Activated CD4-positive, alpha-beta memory T cell treated with anti-CD3 and anti-CD28 coated beads for 36 hours (primary cell): ENCODE measurements at places on chromosomes 3 and 15.

DNA sequence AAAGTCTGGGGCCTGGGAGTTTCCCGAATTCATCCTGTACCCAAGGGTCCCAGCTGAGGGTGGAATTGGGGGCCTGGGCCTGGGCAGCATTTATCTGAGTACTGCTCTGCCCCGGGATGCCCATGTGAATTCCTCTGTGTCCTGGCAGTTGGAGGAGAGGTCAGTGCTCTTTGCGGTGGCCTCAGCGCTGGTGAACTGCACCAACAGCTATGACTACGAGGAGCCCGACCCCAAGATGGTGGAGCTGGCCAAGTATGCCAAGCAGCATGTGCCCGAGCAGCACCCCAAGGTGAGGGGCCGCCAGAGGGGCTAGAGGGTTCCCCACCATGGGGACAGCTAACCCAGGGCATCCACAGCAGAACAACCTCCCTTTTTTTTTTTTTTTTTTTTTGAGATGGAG lies 6.2 kb upstream of the RCCD1 start:
- no peak for DNase-seq

DNA sequence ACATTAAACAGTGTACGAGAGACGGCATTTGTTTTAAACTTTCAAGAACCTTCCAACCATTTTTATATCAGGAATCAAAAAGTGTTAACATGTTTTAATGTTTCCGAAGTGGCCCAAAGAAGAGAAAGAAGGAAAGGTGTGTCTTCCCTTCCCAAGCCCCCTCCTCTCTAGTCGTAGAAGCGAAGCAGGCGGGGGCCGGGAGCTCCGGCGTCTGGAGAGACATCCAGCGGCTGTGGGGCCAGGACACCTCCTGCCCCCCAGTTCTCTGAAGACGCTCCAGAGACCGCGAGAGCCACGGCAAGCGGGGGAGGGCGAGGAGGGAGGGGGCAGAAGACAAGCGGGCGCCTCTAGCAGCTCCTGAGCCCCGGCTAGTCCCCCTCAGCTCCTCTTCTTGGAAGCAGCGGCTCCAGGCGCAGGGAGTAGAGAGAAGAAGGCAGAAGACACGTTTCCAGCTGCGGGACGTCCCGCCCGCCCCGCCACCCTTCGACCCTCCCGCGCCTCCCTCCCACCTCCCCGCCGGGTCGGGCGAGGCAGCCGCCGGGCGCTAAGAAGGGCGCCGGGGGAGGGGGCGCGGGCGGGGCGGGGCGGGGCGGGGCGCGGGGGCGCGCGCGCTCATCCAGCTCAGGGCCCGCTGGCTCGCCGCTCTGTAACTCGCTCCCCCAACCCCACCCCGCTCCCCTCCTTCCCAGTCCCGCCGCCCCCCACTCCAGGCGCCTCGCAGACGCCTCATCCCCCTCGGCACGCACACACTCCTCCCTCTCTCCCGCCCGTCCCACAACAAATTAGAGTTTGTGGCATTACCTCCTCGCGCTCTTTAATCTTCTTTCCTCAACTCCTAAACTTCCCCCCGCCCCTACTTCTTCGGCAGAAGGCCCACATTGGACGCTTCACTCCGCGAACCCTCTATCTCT lies at the start of gene ZBTB20:
ZBTB20 (minus strand) TSS at position 871 of the 911 bp plus-strand sequence.
- DNase-seq, result peak; percentile 81

DNA sequence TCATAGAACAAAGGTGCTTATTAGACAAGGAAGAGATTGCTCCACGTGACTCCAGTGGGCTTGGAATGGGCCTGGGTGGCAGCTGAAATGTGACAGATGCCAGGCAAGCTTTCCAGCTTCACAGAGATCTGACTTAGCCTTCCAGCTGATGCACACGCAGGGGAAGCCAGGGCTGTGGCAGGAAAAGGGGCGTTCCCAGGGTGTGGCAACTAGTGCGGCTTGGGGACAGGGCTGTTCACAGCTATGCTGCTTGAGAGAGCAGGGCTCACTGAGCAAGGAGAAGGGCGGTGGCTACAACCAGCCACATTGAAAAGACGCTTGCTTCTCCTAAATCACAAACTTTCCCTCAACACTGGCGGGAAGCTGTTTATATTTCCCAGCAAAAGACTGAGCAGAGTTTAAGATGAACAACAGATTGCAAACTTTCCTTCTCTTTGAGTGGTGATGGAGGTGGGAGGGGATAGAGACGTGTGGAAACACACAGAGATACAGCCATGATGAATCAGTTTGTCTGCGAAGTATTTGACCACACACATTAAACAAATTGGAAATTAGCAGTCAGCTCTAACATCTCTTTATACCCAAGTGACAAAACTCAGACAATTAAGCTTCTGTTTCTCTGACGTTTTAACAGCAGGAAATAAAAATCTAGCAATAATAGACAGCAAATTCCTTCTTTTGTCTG lies 127.5 kb downstream of the BDH1 start:
- DNase-seq, result peak; percentile 75

- DNase-seq, result peak; percentile 39
Measured at GRCh38 chr3:111695636-111696117, 100.5 kb upstream of the ZBED2 start.

GRCh38 chr15:68712886-68713285 lies 107.8 kb downstream of the ANP32A start:
- DNase-seq, result no peak

DNA sequence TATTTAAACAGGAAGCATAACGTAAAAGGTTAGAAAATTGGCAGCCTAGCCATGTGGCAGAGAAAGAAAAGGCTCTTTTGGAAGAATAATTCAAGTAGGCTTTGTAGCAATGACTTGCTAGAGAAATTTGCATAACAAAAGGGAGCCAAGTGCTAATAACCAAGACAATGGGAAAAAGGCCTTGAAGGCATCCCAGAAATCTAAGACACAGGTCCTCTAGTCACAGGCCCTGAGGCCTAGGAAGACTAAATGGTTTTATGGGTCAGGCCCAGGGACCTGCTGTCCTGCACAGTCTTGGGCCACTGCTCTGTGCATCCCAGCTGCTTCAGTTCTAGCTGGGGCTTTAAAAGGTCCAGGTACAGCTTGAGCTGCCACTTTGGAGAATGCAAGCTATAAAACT lies 78.5 kb downstream of the FGF7 start:
- no peak for DNase-seq

- peak; percentile 72 for DNase-seq
Measured at GRCh38 chr3:30347679-30348216, 258.7 kb upstream of the TGFBR2 start.
